Foreskin keratinocyte (primary cell): ENCODE measurements at places on chromosomes 7 and 10. TPM values are rescaled to one million over a fixed set of nuclear protein-coding genes. Genes with fewer than 3 reads are reported as not detected.

Gene MEST
- total RNA-seq: 32.0 and 42.3 TPM in 2 replicates

GRCh38 chr10:11609492-11610093, 1.9 kb downstream of the USP6NL start:
- DNase-seq: no peak

DNA sequence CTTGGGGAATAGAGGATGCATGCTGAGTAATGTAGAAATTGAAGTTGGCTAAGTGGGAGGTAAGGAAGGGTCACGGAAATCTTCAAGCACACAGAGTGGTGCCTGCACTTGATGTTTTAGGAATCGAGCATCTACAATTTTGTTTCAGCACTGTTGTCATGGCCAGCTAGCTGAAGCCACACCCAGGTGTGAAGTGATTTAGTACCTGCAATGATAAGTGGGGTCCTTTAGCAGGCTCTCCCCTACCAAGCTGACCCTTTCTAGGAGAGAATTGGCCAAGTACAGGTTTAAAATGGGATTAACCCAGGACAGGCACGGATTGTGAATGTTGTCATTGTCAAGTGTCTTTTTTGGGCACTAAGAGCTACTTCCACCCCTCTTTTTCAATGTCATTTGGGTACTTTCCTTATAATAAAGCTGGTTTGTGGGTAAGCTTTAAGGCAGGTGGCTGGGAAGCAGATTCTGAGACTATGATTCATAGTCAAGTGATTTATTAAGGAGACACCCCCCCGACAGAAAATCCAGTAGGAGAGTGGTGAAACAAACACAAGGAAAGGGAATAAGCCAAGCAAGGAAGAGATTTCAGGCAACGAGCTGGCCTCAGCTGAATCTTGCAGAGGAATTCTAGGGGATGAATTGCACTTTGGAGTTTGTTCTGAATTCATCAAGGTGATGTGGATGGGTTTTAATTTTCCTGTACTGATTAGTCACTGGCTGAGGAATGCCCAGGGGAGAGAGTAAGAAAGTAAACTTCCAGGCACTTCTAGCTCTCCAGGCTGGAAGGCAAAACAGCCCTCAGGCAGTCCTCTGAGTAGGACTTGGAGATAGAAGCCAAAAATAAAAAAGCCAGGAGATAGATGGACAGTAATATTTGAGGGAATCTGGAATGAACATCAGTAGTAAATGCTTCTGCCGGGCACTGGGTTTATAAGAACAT, 1128.4 kb downstream of the SORCS3 start:
- DNase-seq: peak; percentile 20

DNA sequence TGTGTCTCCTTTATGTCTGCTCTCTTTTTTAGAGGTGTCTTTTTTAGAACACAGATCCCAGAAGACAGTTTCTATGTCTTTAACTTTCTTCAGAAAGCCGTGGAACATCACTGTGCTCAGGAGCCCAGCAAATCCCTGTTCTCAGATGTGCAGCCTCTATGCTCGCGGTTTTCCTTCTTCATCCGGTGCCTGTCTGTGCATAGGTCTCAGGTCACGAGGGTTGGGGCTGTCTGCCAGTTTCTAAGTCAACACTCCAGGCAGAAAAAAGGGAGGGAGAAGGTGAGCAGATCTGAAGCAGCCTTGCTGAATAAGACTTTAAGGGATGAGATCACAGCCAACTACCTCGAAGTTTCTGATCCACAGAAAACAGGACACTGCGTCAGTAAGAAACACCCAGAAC, 68.5 kb downstream of the CRTAC1 start:
- no peak for DNase-seq

- DNase-seq: peak; percentile 75
Observed at GRCh38 chr7:135620980-135621850, 41.1 kb upstream of the STMP1 start.

- peak; percentile 19 for DNase-seq
Observed at GRCh38 chr10:116385994-116386809, 41.4 kb upstream of the PNLIPRP3 start.
